NCI-H2081 (cell line): ENCODE measurements at places on chromosomes 2 and 18.

DNA sequence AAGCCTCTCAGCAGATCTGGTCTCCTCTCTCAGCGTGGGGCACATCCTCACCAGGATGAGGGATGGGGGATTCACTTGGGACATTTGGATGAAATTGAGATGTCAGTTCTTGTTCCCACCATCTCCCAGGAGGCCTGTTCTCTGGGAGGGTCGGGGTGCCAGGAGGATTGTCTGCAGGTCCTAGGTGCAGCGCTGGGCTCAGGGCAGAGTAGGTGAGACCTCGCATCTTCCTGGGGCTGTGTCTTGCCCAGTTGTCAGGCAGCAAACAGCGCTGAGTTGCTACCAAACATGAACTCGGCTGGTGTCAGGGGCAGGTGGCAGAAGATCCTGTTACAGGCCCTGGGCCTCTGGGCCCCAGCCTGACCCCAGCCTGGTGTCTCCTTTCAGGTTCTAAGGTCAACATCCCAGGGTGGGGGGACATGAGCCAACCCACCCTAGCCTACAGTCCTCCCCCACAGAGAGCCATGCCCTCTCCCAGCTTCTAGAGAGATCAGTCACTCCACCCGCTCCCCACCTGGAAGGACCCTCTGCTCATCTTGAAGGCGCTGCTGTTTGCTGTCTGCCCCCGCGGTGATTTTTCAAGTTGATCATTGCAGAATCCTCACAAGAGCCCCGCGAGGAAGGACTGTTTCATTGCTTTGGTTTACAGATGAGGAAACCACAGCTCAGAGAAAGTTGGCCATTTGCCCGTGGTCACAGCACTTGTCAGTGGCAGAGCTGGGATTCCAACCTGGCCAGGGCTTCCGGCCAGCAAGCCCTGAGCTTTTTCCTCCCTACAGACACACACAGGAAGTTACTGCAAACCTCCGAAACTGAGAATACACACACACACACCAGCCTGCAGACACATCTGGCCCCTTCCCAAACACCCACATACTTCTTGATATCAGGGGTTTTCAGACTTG, 83.9 kb downstream of the STPG4 start:
- no peak for DNase-seq

DNA sequence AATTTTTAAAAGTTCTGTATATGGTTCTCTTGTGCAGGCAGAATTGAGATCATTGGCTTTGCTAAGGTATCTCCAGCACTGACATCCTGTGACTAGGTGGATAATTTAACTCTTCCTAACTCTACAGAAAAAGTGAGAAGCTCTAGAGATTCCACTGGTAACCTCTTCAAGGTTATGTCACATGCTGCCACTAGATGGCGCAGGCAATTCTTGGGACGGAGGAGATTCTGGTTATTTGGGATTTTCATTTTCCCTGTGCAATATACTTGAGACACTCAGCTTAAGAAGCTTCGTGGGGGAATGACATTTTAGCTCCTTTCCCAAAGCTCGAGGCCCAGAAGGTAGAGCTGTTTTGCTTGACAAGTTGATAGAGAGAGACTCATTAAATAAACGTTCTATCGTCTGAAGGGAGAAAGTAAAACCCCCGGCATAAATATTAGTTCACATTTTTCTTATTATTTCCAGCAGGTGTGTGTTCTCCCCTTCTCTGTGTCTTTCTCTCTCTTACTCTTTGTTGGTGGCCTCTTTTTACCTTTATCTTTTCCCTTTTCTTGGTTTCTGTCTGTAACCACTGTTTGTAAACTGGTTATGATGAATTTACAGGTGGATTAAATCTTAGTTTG, 26.6 kb upstream of the LANCL1 start:
- peak; percentile 39 for DNase-seq

DNA sequence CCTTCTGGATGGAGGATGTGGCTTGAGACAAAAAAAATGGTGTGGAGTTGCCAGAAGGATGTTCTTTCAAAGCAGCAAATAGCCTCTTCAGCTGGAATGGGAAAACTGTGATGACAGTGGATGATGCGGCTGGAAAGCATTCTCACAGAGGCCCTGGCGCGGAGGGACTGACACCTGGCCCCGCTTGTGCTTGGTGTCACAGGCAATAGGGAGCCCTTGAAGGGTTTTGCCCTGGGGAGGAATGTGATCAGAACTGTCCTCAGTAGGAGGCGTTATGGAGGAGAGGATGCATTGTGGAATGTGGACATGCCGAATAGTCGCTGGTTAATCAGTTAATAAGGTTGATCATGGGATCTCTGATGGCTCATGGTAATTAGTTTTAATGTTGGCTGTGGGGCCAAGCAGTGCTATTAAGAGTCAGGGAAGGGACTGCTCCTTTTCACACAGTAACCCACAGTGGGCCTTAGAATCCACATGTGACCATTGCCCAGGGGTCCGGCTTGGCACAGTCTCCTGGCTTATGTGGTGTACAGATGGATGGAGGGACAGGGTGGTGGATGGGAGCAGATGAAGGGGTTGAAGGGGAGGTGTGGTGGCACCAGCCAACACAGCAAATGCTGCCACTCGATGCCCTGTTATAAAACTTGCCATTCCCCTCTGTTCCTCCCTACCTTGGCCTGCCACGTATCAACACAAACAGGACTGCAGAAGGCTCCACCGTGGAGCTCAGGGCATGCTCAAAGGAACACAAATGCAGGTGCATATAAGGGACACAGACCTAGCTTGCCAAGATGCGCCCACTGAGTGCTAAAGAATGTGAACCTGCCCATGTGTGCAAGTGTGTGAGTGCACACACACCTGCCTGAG, 71.7 kb downstream of the CIB4 start:
- no peak for DNase-seq

DNA sequence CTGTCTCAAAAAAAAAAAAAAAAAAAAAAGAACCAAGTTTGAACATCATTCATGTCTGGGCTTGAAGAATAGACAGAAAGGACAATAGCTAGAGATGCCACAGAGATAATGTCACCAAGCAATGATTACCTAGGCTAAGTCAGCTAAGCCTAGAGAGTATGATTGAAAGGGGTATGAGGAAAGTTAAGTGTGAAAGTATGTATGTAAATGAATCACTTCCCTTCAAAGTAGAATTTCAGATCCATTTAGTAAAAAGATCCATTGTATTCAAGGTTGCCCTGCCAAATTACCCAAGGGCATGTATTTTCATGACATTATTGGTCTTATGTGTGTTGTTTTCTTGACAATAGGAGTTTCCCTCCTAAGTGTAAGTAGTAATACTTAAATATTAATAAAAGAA, 34.1 kb upstream of the SLC39A10 start:
- no peak for DNase-seq

DNA sequence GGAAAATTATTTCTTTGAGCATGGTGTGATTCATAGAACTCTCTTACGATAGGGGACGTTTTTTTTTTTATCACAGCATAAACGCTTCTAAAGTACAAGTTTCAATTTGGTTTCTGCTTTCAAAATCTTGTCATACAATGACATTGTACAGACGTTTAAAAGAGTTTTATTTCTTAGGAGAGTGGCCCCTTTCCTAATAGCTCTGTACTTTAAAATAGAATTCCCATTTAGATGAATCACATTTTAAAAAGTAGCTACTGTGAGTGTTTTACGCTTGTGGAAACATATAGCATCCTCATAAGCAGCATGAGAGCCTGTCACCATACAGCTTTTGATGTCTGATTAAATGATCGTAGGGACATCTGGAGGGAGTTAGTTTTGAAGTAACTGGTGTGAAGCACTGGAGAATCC, 510.9 kb downstream of the PARD3B start:
- no peak for DNase-seq

GRCh38 chr18:62436636-62437234, 86.1 kb upstream of the ZCCHC2 start:
- no peak for DNase-seq

- DNase-seq, result no peak
Measured at GRCh38 chr2:221120643-221121042, 451.5 kb downstream of the EPHA4 start.

DNA sequence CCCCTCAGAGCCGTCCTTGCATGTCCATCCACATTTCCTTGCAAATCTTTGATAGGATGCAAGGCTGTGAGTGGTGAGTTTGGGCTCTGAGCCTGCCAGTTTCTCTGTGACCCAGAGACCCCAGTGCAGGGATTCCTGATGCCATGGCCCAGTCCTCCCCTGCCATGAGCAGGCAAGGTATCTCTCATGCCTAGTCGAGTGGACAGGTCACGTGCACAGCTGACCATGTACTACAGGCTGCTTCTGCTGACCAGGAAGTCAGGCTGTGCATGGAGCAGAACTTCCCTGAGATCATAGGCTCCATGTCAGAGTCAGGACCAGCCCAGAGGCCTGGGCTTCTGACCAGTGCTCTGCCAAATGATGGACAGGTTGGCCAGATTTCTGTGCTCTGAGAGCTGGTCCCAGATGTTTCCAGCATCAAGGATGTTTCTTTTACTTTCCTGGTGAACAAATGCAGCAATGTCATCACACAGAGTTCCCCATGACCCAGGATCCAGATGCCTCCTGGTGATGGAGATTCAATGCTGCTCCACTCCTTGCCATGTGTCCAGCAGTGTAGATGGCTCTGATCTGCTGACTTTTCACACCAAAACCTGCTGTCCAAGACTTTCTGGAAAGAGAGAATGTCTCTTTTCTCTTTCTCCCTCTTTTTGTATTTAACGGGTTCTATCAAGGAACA, 321.6 kb upstream of the HS6ST1 start:
- DNase-seq, result no peak

GRCh38 chr2:24571828-24572442, 80.9 kb downstream of the NCOA1 start:
- DNase-seq, result no peak

DNA sequence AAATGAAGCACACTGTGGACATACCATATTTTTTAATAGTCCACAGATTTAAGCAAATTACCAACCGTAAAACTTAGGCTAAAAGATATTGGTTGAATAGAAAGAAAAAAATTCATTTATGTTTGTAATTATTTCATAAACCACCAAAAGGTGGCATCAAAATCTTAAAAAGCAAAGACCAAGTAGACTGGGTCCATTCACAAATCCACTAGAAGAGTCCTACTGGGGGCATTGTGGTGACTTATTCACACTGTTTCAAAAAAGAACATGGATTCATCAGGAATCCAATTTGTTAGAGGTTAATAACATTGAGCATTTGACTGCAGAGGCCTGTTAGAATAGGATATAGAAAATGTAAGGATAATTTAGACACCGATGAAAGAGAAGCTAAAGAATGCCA, 194.9 kb upstream of the KYNU start:
- no peak for DNase-seq

DNA sequence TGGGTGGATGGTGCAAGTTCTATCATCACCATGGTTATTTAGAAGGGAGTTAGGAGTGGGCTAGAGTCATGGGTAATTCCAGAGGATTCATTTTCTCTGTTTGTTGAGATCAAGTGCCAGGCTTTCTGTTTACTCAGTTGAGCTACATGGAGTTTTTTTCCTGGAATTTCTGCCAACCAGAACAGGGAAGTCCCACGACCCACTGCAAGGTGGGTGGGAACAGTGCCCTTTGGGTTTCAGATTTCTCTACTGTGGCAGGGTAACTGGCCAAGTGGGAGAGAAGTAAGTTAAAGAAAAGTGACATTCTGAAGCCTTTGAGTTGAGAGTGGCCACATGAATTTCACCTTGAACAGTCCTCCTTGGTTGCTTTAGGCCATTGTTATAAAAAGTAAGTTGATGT, 138.9 kb downstream of the SLC39A10 start:
- DNase-seq, result no peak

GRCh38 chr2:97644023-97644717, 1.7 kb upstream of the COX5B start:
- no peak for DNase-seq

DNA sequence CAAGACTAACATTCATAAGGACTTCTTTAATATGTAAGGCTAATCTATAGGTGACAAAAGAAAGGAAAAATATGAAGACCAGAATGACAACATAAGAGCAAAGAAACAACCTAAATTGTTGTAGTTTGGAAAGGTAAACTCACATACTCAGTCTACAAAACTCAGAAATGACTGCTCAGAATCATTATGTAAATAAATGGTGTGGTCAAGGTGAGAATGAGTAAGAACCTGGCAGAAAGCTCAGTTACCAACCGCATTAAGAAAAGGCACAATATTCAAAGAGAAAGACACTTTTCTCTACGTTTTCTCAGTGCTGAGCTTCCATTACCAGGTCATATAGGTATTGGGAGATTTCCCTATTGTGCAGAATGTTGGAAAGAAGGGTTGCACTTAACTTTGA, 15.8 kb downstream of the ATF2 start:
- no peak for DNase-seq

DNA sequence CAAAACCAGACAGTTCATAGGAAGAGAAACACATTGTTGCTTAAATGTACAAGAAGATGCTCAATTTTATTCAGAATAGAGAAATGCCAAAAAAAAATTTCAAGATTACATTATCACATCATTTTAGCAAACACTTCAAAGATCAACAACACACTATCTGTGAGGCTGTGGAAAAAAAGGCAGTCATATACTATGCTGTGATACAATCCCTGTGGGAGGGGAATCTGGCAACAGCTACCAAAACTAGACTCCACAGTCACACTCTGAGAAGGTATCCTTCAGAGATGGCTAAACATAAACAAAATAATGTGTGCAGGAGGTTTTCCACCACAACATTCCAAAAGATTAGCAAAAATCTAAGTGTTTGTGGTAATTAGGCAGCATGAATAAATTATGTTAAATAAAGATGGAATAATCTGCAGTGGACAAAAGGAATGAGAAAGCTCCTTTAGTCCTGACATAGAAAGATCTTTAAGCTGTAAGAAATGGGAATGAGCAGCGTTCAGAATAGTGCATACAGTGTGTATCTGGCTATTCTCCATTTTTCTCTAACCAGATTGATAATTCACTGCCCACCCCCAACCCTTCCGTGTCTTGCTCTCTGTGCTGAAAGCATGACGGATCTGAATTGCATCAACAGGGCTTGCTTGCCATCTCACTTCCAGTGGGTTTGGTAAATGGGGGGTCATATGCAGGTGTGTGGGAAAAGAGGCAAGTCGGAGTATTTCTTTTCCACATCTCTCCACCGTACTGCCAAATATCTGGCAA, 329.6 kb downstream of the MBD2 start:
- DNase-seq, result no peak

DNA sequence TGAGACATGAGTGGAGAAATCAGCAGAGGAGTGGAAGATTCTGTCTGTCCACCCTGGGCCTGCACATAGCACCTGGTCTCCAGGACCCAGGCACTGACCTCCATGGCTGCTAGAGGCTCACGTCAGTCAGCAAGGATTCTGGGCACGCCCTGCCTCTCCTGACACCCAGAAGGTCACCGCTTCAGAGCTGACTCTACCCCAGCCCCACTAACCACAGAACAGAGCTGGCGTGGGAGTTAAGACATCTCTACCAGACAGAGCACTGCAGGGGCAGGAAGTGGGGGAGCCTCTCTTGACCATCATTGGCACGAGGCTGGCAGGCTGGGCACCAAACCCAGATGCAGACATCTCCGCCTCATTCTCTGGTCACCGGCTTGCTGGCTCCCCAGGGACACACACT, 3.0 kb downstream of the ADCY3 start:
- DNase-seq, result no peak

- no peak for DNase-seq
Measured at GRCh38 chr2:57180042-57180567, 866.5 kb upstream of the VRK2 start.

- peak; percentile 78 for DNase-seq
Measured at GRCh38 chr2:201618744-201619662, 24.3 kb downstream of the TMEM237 start.
